Bronchial epithelial cell (primary cell): ENCODE measurements at places on chromosomes 11 and 22. TPM values are rescaled to one million over a fixed set of nuclear protein-coding genes. Genes with fewer than 3 reads are reported as not detected.

C11orf52 gene
- 0.26 and 2.3 TPM in 2 replicates for total RNA-seq

PLA2G3 gene
- under 0.01 and 0.38 TPM in 2 replicates for total RNA-seq

- DNase-seq = no peak
These were observed 362.4 kb downstream of the JRKL start for GRCh38 chr11:96752221-96752620.

INS gene
- total RNA-seq = not detected in 2 replicates

GALNT18 gene
- 21.4 and 26.1 TPM in 2 replicates for total RNA-seq

MAP6 gene
- 0.13 TPM in 1 of 2 replicates, not detected in the other for total RNA-seq

DNA sequence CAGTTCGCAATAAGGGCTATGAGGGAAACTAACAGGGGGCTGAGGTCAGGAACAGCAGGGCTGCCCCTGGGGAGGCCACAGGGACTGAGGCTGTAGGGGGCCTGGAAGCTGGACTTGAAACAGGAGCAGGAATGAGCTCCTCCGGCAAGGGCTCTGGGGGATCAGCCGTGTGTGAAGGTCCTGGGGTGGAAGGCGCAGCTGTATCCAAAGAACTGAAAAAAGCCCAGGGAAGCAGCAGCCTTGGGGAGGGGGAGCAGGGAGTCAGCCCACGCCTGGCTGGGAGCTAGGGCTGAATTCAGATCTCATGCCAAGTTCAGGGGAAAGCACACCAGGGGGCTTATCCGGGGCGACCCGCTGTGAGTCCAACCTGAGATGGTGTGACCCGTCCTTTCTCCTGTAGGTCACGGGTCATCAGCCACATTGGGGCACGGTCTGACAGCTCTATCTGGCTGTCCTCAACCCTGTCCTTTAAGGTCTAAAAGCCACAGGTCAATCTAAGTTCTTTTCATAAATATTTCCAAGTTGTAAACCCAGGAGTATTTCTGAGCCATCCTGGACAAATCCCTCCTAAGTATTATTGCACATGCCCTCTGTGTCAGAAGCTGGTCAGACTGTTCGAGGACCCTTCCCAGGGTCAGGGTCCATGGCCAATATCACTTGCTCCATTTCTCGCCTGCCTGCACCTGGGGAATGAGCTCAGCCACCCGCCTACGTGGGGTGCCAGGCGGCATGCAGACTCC, 18.0 kb downstream of the TP53AIP1 start:
- DNase-seq = no peak

MDK gene
- 10.2 and 11.6 TPM in 2 replicates for total RNA-seq

DNA sequence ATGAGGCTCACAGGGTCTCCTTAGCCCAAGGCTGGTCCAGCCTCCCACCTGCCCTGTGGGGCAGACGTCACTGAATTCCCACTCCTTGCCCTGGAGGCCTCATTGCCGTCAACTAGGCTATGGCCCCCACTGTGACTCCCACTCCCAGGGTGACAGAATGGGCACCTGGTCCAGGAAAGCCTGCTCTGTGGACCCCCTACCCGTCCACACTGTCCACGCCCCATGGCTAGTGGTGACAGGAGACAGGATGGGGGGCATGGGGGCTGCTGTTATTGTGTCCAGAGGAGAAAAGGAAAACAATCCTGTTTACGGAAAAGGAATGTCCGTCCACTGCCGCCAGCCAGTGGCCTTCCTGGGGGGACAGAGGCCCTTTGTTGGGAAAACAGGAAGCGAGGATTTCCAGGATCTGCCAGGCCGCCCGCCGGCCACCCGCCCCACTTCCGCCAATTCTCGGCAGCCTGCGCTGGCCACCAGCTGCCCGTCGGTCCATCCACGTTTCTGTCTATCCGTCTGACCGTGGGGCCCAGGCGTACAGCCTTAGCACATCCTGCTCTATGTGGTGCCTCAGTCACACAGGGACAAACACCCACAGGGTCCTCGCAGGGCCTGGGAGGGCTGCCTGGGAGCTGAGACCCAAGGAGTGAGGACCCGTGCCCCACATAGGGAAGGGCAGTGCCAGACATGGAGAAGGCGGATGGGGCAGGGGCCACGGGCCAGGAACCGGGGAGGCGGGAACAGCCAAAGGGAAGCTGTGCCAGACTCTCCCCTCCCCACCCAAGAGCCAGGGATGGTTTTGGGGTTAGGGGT, 19.5 kb downstream of the CRELD2 start:
- no peak for DNase-seq

WNT7B gene
- 18.2 and 23.9 TPM in 2 replicates for total RNA-seq

- peak; percentile 71 for DNase-seq
These were observed 125.2 kb downstream of the ST3GAL4 start for GRCh38 chr11:126480410-126481302.

CREB3L1 gene
- 0.13 and 0.53 TPM in 2 replicates for total RNA-seq

DNA sequence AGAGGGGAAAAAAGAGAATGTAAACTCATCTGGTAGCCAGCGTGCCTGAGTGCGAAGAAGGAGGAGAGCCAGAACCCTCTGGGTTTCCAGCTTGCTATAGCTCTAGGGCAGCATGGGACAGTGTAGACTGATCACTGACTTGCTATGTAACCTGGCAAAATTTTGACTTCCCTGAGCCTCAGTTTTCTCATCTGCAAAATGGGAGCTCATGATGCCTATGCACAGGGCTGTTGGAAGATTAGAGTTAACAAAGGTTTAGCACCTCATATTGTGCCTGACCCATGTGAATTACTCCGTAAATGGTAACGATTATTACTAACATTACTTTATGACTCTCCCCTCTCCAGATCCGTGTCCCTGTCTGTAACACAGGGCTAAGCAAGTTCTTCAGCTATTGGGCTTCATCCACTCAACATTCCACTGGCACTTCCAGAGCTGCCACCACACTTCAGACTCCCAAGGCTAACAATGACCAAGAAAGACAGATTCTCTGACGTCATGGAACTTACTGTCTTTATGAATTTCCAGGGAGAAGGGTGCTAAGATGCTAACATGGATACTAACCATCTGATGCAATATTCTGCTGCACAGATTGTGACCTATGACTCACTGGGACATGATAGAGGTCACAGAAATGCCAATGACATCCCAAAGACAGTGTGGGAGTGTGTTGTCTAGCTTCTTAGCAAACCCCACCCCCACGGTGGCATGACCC, 195.2 kb downstream of the TRIM29 start:
- no peak for DNase-seq

ACER3 gene
- 5.4 and 12.4 TPM in 2 replicates for total RNA-seq

DNA sequence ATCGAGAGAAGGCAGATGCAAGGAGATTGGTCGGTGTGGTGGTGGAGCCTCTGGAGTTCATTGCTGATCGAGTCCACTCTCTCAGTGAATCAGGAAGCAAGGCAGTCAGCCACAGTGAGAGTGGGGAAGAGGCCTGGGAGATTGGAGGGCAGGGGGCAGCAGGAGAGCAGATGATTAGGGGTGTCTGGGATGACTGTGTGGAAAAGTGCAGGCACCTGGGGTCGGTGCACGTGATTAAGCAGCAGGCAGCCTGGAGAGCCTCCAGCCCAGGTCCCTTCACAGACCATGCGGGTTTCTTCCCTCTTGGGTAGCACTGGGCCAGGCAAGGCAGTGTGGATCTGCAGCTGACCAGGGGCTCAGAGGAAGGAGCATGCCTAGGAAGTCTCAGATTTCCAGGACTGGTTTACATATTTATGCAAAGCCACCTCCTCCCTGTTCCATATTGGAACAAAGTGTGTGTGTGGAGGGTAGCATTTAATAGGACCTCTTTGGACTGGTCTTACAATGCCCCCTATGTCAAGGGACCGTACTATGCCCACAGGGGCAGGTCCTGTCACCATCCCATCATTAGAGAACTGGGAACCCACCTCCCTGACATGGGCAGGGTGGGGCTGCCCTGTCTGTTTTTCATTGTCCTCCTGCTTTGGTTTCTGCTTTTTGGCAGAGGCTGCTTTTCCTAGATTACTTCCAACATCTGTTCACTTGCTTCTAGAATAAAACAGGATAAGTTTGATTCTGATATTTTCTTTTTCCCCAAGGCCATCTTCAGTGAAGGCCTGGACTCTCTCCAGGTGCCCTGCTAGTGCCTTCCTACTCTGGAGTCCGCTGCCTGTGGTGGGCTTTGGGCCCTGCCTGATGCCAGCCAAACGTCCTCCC, 14.0 kb upstream of the GDPD5 start:
- DNase-seq = no peak

GRCh38 chr11:119481667-119482400, 58.9 kb upstream of the THY1 start:
- no peak for DNase-seq

DNA sequence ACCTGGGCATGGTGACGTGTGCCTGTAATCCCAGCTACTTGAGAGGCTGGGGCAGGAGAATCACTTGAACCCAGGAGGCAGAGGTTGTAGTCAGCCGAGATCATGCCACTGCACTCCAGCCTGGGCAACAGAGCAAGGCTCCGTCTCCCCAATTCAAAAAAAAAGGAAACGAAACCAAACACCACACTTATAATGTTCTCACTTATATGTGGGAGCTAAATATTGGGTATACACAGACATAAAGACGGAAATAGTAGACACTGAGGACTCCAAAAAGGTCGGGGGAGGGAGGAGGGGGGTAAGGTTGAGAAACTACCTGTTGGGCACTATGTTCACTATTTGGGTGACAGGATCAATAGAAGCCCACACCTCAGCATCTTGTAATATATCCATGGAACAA, 94.3 kb downstream of the GAB2 start:
- no peak for DNase-seq

DNA sequence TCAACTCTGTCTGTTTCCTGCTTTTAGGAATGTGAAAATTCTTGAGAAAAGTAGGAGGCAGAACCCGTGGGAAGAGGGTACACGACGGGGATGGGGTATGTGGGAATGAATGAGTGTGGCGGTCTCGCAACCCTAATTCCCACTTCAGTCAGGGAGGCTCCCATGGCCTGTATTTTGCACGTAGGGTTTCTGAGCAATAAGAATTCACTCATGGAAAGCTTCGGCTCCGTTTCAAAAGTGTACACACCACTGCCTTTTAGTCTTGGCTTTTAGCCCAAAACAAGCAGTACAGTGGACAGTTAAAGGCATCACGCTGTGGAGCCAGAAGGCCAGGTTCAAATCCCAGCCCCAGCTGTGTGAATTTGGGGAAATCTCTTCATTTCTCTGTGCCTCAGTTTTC, 116.7 kb downstream of the MN1 start:
- DNase-seq = no peak

DNA sequence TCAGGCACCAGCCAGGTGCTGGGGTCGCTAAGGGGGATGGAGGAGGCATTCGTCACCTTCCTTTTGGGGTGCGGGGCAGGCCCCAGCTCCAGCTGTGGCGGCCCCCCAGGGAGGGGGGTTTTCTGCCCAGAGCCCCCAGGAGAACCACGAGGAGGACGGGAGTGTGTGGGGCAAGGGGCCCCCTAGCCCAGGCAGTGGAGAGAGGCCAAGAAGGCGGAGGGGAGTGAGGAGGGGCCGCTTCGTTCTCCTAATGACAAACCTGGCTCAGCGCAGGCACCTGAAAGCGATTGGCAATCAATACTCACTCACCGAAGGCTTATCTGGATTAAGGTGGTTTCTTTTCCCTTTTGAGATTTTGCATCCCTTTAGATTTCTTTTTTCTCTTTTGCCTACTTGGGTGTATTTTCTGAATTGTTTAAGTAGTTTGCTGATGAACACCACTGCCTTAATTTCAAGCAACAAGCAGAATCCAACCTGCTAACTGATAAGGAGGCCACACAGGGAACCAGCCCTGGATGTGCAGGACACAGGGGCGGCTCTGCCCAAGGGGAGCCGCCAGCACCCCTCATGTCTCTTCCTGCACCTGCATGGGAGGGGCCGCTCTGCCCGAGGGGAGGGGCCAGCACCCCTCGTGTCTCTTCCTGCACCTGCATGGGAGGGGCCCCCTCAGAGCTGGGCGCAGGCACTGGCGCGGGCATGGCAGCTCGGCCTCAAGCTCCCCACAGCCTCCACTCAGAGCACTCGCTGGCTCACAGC, 122.3 kb downstream of the BRD1 start:
- DNase-seq = no peak

GRCh38 chr11:19345848-19346681, 105.3 kb upstream of the E2F8 start:
- DNase-seq = no peak

DNA sequence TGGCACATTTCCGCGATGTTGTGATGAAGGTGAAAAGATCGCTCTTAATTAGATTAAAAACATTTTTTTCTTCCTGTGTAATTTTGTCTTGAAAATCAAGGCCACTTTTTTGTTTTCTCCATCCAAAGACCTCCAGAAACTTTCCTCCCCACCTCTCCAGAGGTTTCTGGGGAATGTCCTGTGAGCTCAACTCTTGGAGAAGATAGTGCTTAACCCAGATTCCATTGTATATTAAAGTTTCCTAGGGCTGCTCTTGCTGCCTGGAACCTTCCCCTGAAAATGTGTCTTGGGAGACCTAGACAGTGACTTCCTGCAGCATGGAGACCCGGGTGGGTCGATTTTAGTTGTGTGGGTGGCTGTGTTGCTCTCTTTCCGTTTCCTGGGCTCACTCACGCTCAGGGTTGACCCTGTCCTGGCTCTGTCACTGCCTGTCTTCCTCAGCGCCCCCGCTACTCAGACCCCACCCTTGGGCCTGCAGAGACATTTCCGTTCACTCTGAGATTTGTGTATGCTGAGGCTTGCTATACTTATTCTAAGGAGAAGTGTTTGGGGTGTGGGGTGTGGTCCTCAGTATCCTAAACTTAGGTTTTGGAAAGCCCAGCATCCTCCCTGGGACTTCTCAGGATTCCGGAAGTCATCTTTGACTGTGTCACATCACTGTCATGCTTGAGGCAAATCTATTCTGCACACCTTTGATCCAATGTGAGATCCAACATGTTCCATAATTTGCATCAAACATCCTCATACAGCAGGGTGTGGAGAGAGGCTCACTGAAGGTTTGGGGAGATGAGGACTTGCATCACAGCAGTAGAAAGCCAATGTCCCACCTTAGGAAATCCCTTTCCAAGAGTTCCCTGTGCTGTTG, 47.2 kb downstream of the KCNQ1OT1 start:
- DNase-seq = no peak

- peak; percentile 32 for DNase-seq
These were observed 7.8 kb upstream of the L3MBTL2 start for GRCh38 chr22:41197038-41197972.

- peak; percentile 67 for DNase-seq
These were observed 7.6 kb upstream of the LMO2 start for GRCh38 chr11:33899400-33900037.

CSF2RB gene
- under 0.01 TPM in 1 of 2 replicates, not detected in the other for total RNA-seq

ANGPTL5 gene
- not detected in 2 replicates for total RNA-seq

- DNase-seq = no peak
These were observed 51.4 kb upstream of the CRYBB3 start for GRCh38 chr22:25148149-25148691.

DNA sequence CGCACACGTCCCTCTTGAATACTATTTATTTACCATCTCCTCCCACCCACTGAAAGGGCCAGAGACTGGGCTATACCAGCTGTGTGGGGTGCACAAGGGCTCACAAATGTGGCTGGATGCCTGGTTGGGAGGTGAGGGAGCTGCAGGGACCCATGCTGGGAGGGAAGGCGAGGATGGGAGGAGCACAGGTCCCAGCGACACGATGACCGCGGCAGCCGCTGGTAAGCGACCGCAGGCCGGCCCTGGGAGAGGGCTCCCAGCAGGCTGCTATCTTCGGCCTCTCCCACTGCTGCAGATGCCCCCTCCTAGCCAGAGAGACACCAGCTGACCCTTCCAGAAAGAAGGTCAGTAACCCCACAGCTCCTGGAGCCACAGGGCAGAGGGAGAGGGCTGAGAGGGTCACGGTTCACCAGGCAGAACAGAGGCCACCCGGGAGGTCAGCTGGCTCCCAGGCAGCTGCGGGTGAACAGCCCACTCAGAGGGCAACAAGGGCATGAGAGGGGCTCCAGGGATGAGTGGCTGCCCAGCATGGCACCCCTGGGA, 163.9 kb downstream of the CRYBB2 start:
- DNase-seq = no peak
